ENCODE measurements at places on chromosomes 12 and 14.

- DNase-seq: no peak
These were observed 138.9 kb downstream of the PIWIL1 start for GRCh38 chr12:130476451-130477135.

GRCh38 chr14:82055515-82056115, 522.0 kb upstream of the SEL1L start:
- DNase-seq: no peak

GRCh38 chr12:112446008-112446725, 27.4 kb downstream of the PTPN11 start:
- DNase-seq: no peak

DNA sequence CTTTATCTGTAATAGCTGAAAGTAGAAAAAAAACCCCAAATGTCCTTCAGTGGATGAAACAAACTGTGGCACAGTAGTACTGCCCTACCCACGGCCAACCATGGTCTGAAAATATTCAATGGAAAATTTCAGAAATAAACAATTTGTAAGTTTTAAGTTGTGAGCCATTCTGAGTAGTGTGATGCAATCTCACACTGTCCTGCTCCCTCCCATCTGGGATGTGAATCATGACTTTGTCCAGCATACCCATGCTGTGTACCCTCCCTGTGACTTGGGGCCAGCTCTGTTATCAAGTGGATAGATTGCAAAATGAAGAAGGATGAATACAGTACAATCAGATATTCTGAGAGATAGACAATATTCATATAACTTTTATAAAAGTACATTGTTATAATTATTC, 106.2 kb downstream of the SMOC1 start:
- no peak for DNase-seq

DNA sequence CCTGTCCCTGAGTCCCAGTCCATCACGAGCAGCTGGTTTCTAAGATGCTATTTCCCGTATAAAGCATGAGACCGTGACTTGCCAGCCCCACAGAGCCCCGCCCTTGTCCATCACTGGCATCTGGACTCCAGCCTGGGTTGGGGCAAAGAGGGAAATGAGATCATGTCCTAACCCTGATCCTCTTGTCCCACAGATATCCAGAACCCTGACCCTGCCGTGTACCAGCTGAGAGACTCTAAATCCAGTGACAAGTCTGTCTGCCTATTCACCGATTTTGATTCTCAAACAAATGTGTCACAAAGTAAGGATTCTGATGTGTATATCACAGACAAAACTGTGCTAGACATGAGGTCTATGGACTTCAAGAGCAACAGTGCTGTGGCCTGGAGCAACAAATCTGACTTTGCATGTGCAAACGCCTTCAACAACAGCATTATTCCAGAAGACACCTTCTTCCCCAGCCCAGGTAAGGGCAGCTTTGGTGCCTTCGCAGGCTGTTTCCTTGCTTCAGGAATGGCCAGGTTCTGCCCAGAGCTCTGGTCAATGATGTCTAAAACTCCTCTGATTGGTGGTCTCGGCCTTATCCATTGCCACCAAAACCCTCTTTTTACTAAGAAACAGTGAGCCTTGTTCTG, 41.6 kb downstream of the DAD1 start:
- DNase-seq: no peak

DNA sequence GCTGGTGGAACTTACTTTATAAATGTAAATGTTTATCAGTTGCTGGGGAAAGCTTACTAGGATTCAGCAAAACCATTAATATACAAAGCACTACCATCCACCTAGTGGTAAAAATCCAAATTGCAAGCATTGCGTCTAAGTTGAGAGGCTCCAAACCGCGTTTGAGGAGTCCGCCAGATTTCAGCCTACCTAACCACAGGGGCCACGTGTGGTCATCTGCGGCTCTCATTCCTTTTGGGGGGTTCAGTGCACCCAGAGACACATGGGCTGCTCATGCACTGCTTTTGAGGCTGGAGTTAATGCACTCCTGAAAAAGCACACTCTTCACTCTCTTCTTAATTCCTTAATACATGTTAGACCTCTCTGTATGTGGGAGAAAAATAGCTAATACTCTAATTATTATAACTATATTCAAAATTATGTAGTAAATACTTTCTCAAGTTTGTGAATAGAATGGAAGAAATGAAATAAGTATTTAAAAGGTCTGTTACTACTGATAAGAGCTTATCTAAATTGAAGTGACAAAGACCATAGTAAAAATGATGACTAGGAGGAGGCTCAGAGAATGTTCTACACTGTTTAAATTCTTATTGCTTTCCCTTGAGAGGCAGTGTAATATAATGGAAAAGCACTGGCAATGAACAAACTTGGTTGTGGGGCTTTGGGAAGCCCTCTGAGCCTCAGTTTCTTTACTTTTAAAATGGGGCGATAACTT, 41.4 kb upstream of the MANSC4 start:
- DNase-seq: peak; percentile 4

GRCh38 chr12:112283546-112283945, 98.7 kb downstream of the HECTD4 start:
- no peak for DNase-seq

DNA sequence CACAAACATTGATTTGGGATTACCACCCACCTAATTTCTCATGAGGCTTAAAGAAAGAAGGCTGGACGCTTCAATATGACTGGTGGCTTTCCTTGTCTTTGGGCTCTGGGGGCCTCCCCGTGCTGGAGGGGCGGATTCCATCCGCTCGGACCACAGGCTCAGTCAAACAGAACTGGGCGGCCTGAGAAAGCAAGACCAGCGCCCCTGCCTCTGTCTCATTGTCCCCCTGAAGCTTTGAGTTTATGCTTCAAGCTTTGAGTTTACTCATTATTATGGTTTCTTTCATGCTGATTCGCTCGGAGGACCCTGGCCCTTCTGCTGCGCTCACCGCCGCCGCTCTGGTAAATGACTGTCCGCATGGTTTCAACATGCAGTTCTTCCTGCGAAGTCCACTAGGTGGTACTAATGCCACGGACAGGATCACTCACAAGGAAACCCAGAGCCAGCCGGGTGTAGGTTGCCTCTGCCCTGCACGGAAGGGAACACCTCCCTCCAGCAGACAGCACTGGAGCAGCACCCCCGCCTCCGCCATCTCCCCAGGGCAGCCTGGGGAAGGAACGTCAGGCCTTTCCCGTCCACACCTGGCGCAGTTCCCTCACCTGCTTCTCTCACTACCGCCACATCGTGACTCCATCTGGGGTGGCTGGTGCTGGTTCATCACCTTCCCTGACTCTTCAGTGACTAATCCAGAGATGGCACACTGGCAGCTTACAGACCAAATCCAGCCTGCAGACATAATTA, 13.2 kb upstream of the TIGAR start:
- no peak for DNase-seq

- DNase-seq: no peak
These were observed 4.1 kb upstream of the RERG start for GRCh38 chr12:15225136-15225862.

GRCh38 chr12:31835276-31835882, 106.6 kb upstream of the AMN1 start:
- no peak for DNase-seq

DNA sequence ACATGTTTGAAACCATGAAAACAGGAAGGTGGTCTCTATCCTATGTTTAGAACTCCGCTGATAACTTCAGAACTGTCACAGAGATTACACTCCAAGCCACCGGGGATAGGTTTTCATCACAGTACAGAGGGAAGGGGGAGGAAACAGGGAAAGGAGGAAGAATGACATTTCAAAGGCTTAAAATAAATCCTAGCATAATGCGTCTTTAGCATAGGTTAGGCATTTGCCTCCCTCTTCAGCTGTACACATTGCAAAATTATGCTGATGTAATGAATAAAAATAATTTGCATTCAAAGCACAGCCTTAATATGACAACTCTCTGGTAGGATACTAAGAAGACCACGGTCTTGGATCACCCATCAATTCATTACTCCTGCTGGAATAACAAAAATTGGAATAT, 54.3 kb upstream of the PYGL start:
- DNase-seq: no peak

GRCh38 chr14:45201905-45202304, 51.1 kb downstream of the MIS18BP1 start:
- DNase-seq: no peak

- DNase-seq: no peak
These were observed 148.3 kb downstream of the PTCSC3 start for GRCh38 chr14:36028218-36028617.

- DNase-seq: no peak
These were observed 11.5 kb upstream of the SFSWAP start for GRCh38 chr12:131699434-131699833.

GRCh38 chr12:124394462-124395128, 99.7 kb downstream of the RFLNA start:
- no peak for DNase-seq

DNA sequence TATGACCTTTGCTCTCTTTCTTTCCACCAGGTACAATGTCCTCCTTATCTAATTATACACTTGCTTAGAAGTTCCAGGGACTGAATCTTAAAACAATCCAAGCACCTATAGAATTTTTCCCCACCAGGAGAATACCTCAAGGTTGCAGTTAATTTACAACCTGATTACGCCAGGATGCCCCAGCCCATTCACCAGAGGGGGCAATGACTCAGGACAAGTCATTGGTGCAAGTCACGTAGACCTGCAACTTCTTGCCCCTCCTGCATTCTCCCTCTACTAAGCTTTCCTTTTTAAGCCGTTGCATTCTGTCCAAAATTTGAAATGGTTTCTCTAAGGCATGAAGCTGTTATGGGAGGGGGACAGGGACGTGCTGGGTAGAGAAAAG, 111.1 kb upstream of the SCAF11 start:
- no peak for DNase-seq

- no peak for DNase-seq
These were observed 93.5 kb upstream of the ETV6 start for GRCh38 chr12:11555743-11556625.

- no peak for DNase-seq
These were observed 16.3 kb downstream of the GLTP start for GRCh38 chr12:109863847-109864712.

Data from stimulated activated CD8-positive, alpha-beta memory T cell treated with anti-CD3 and anti-CD28 coated beads, Interleukin-7, amount 100 ng/mL, for 4 hours (primary cell).